CD4-positive, alpha-beta T cell treated with Interleukin-17A for 1 hour (primary cell): ENCODE measurements at places on chromosomes 6 and 20.

GRCh38 chr6:149320796-149321195 is 3.3 kb downstream of the TAB2 start:
- DNase-seq: no peak

- DNase-seq: no peak
These were observed 73.2 kb downstream of the NCR2 start for GRCh38 chr6:41408576-41408975.

DNA sequence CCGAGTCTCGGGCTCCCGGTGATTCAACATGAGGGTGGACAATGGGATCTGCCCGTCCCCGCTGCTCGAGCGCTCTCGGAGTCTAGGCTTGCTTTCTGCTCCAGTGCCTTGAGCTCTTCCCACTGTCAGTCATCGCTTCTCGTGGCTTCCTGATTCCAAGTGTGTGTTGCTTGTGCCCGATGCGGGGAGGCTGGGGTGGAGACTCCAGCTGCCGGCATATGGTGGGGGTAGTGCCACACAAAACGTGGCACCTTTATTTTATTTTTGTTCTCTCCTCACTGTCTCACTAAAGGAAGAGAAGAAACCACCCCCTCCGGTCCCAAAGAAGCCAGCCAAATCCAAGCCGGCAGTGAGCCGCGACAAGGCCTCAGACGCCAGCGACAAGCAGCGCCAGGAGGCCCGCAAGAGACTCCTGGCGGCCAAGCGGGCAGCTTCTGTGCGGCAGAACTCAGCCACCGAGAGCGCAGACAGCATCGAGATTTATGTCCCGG is 14.8 kb upstream of the MYL9 start:
- DNase-seq: no peak

- no peak for DNase-seq
These were observed 116.8 kb downstream of the MAFB start for GRCh38 chr20:40572251-40572650.

- no peak for DNase-seq
These were observed 128.6 kb upstream of the LRFN2 start for GRCh38 chr6:40715570-40716403.

DNA sequence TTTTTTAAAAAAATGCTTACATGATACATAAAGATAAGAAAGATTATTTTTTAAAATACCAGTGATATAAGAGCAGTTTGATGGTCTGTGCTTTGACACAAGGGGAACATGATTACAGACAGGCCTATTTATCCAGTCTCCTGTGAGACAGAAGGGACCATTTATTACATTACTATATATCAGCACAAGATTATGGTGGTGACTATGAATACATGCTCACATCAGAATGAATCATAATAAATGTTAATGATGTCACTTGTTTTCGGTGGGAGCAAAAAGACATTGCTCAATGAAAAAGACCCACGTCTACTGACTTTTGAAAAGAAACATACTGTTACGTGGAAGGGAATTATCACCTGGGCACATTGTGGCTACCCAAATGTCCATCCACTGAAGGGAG is 455.1 kb downstream of the CDC5L start:
- DNase-seq: no peak

GRCh38 chr20:36408219-36408618 is 102.1 kb downstream of the DLGAP4 start:
- no peak for DNase-seq

DNA sequence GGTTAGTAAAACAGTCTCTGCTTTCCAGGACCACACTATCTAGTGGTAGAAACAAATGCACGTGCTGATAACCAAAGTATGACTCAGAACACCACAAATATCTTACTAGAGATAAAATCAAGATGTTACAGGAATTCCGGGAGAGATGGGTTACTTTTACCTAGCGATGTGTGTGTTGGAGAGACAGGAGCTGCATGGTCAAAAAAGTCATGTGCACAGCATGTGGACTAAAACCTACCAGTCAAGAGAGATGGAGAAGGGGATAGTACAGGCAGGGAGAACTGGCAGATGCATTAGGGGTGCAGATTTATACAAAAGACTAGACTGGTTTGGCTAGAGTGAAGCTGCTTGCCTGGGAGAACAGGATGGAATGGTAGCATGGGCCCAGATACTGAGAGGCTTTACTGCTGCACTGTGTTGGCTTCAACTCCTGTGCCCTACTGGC is 75.3 kb upstream of the MRAP2 start:
- no peak for DNase-seq
